ENCODE measurements at places on chromosomes 7 and 10.
A peak's percentile ranks its signal among the peaks of the same experiment; 100 is the strongest.

DNA sequence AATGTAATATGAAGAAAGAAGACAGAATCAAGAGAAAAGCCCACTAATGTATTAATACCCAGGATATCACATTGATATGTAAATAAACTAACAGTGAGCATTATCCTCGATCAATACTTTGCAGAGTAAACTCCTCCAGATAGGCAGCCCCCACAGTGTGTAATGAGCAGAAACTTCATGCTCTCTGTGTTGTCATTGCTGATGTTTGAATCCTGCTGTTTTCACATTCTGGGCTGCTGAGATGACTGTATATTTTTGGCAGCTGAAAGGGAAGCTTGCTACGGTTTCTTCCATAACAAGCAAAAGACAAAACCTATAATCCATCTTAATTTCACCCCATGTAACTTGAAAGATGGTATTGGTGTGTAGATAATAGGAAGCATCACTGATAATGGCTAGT lies 15.3 kb upstream of the THSD7A start:
- no peak for DNase-seq

DNA sequence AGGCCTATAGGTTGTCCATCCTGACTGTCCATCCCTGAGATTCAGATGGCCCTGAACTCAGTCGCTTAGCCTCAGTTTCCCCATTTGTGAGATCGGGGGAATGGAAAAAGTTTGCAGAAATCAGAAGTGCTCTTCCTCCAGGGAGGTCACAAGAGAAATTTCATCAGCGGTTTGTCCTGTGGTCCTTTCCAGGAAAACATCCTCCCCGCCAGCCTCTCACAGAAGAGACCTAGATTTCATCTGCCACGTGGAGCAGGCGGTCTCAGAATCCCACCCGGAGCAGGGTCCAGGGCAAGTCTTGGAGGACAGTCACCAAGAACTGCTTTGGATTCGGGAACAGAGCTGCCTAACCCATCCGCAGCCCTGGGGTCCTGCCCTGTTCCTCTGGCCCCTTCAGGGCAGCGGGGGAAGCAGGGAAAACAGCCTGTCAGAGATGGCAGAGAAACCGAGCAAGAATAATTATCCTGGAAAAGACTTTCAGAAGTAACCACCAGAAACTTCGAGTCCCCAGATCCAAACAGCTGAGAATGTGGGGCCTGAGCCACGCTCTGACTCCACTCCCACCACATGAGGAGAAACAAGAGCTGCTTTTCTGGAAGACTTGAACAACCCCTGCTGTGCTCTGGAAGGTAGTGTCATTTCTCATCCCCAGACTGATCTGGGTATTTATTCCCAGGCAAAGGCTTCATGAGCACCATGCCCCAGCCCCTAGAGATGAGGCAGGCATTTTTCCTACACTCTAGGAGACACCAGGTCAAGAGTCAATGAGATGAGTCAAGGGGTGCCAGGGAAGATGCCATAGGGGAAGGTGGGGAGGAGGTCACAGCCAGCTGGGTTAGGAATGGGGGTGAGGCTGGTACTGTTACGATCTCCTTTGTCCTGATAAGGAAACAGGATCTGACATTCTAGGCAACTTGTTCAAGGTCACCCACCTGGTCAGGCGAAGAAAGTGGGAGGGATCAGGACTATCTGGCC lies 1.1 kb upstream of the TNS3 start:
- no peak for DNase-seq

DNA sequence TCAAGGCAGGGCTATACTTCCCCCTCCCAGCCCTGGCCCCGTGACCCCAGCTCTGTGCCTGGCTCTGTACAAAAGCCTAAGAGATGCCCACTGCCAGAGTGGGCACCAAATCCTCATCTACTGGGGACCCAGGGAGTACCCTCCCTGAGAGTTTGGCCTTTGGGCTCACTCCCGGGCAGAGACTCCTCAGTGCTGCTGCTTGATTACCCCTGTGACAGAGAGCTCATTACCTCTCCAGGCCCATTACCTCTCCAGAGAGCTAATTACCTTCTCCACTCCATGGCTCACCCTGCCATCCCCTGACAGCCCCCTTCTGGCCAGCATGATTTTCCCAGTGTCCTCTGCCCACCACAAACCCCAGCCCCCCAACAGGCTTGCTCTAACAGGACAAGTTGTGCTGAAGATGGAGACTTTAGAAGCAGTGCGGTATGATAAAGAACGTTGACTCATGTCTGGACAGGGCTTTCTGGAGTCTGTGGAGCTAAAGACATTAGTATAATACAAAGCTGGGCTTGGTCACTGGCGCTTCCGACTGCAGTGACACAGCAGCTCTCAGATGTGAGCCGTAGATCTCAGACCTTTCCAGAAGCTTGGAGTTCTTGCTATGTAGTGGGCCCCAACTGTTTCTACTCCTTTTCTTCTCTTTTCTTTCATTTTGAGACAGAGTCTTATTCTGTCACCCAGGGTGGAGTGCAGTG lies 111.3 kb upstream of the KCTD7 start:
- DNase-seq: no peak

GRCh38 chr7:475951-476441 lies 43.6 kb downstream of the PDGFA start:
- no peak for DNase-seq

DNA sequence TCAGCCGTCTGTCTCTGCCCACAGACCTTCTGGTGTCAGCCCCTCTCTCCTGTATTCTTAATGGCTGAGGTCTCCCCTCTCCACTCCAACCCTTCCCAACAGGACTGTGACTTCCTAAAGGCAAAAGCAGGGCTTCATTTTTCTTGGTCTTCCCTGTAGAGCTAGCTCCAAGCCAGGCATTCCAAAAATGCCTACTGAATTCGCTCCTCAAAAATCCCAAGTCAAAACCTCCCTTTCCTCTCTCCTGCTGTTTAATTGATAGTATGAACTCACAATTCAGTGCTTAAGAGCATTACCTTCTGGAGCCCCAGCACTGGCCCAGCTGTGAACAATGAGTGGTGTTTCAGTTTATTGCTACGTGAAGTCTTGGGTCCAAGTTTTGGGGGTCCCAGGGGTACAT lies 628.4 kb downstream of the PARD3 start:
- no peak for DNase-seq

GRCh38 chr7:101126651-101127459 lies at the start of gene SERPINE1:
Gene SERPINE1, plus strand, starts transcription at chr7:101127104. Its CDS starts 1,290 bp downstream, at chr7:101128394.
- peak; percentile 29 for DNase-seq

DNA sequence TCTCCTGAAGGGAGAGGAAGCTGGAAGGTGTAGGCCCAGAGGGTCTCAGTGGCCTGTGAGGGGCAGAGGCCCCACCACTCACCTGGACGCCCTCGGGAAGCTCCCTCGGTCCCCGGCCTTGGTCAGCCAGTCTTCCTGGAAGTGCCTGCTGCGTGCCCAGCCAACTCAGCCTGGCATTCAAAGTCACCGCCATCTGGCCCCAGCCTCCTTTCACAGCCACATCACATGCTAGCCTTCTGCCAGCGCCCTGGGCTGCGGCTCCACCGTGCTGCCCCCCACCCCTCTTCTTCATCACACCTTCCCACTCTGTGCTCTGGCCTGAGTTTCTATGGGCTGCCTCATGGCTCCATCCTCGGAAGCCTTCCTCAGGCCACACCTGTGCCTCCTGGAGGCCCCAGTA lies 98.0 kb downstream of the ZMIZ1 start:
- DNase-seq: no peak

- DNase-seq: no peak
These were observed 39.9 kb upstream of the SORCS3 start for GRCh38 chr10:104601166-104601565.

DNA sequence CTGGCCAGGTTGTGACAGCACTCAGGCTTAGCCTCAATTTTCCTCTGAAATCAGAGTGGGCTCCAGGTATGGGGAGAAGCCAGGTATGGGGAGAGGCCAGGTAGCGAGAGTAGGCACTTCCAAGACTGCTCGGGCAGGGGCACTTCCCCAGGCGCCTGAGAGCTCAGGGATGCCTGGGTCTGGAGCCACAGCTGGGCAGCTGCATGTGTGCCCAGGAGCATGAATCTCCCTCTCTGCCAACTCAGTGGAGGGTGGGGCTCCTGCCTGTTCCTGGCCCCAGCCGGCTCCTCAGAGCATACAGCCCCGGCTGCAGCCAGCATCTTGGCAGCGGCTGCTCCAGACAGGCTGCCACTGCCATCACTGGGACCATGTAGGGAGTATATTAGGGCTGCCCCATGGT lies 313.9 kb downstream of the AUTS2 start:
- DNase-seq: no peak

- no peak for DNase-seq
These were observed 203.1 kb upstream of the VSTM2A start for GRCh38 chr7:54339073-54339472.

DNA sequence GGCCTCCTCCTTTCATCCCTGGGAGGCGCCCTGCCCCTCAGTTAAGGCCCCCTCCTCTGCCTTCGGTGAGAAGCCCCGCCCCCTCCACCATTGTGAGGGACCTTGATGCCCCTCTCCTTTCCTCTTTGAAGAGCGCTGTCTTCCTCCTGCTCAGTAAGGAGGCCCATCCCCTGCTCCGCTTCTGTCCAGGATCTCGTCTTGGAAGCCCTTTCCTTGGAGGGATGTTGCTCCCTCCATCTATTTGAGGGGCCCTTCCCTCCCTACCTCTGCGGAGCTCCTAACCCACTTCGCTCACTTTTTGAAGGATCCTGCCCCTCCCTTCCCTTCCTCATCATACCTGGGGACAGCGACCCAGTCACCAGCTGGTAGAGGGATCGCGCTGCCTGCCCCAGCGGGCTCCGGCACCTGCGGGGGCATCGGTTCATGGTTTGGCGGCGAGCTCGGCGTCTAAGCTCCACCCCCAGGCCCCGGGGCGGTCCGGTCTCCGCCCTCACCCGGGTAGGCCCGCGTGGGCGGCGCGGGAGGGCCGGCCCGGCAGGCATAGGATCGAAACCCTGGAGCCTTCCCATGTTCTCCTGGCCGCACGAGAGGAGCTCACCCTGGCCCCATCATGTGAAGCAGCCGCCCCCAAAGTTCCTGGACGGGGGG lies 4.1 kb downstream of the KCNIP2 start:
- DNase-seq: peak; percentile 55

DNA sequence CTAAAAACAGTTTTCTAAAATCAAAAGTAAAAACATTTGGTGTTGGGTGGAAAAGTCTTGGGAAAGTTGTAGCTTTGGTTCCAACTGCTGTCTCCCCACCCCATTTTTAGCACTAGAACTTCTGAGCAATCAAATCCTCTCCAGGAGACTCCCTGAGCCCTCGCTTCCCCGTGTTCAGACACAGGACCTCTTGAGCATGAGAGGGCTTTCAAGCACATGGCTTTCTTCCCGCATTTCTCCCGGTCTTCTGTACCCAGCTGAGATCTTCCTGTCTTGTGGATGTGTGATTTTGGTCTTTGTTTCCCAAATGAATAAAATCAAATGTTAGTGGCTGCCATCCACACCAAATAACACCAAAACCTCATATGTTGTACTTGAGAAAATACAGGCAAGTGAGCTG lies 5.0 kb downstream of the CXCL12 start:
- no peak for DNase-seq

DNA sequence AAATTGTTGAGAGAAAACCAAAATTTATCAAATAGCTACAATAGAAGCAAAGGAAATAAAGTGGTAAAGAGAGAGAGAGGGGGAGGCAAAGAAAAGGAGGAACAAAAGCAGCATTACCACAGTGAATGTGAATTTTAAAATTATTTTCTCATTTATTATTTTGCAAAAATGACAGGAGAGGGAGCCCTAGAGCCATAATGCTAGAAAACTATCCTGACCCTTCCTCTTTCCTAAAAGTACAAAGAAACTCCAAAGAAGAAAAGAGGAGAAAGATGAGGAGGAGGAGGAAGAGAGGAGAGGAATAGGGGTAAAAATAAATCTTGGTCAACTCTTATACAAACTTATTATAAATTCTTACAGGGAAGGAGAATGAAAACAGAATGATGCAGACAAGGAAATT lies 921.5 kb downstream of the NRG3 start:
- DNase-seq: no peak

GRCh38 chr10:123800821-123801220 lies 90.8 kb downstream of the CPXM2 start:
- DNase-seq: no peak

DNA sequence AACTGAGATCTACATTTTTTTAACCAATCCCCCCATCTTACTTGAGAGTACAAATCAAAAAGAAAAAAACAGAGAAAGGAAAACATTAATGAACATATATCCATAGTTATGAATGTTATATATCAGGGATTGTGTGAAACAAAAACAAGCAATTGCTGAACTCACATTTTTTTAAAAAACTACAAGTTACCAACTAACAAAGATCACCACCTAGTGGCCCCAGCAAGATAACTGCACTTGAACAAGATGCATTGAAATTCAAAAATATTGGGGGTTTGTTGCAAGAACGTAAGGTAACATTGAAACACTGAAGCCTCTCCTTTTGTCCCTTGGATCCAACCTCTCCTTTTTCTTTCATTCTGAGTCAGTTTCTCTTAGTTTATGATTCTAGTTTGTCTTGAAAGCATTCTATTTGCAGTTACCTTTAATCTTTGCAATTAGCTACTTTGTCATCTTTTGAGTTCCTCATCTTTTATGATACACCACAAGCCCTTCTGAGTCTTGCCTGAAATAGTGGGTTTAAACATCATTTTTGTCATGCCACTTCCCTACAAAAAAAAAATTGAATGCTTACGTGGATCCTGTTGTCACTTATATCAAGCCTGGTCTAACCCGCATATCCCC lies 87.3 kb upstream of the TES start:
- DNase-seq: no peak

DNA sequence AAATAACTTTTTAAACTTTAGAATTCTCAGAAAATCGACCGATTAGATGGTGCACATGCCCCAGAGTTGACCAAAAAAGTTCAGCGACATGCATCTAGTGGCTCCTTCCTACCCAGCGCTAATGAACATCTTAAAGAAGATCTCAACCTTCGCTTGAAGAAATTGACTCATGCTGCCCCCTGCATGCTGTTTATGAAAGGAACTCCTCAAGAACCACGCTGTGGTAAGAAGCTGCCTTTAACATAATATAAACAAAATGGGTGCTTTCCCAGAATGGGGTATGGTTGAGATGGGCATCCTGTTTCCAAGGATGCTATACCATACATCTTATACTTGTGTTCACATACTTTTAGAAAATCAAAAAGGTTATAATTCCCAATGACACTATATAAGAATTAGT lies 24.6 kb downstream of the GLRX3 start:
- no peak for DNase-seq

- DNase-seq: no peak
These were observed 44.6 kb upstream of the VDAC2 start for GRCh38 chr10:75165684-75166622.

- DNase-seq: no peak
These were observed 89.1 kb upstream of the SMNDC1 start for GRCh38 chr10:110393866-110394265.

DNA sequence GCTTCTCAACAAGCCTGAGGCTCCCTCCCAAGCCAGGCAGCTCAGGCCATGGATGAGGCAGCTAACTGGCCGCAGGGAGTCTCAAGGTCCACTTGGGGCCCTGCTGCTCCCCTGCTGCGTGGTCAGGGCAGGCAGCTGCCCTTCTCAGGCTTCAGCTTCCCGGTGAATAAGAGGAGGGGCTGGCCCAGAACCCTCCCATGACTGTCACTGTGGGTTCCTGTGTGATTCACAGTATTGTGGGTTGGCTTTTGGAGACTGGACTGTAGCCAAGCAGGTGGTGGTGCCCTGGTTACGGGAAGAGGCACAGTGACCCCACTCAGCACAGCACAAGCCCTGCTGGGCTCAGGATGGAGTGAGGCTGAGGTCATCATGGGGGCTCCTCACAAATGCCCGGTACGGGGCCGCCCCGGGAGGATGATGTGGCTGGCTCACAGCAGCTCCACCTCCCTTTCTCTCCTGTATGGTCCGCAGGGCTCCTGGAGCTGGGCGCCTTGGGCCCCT lies 189.8 kb downstream of the HECW1 start:
- DNase-seq: no peak

Measured in effector memory CD4-positive, alpha-beta T cell (primary cell).